ENCODE measurements at places on chromosomes 2 and 18.

DNA sequence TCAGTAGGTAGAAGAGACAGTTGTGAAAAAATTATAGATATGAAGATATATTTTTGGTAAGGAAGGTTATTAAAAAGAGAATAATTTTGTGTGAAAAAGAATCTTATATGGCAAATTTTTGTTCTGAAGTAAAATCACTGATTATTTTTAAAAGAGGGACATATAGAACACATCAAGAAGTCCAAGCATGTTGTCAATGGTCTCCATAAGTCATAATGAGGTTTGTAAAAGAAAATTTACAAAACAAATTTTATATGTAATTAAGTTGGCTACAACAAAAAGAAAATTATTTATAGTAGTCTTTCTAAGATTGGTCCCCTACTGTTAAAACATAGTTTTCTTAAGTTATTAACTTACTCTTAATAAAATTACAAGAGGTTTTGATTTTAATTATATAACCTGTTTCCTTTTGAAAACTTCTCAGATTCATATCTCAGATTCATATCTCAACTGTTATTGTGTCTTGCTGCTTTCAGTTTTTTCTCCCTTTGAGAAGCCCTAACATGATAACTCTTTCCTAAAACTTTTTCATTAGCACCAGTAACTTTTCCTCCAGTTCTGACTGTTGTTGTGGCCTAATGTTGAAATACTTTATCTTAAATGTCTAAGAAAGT lies 81.2 kb downstream of the SH3YL1 start:
- DNase-seq: no peak
- H3K4me3 ChIP-seq: no peak overlapping the region
- H3K36me3 ChIP-seq: no peaks in the 10 kb centered on the region
- no peak overlapping the region for H3K27ac ChIP-seq
- no peaks in the 10 kb centered on the region for H3K4me1 ChIP-seq

DNA sequence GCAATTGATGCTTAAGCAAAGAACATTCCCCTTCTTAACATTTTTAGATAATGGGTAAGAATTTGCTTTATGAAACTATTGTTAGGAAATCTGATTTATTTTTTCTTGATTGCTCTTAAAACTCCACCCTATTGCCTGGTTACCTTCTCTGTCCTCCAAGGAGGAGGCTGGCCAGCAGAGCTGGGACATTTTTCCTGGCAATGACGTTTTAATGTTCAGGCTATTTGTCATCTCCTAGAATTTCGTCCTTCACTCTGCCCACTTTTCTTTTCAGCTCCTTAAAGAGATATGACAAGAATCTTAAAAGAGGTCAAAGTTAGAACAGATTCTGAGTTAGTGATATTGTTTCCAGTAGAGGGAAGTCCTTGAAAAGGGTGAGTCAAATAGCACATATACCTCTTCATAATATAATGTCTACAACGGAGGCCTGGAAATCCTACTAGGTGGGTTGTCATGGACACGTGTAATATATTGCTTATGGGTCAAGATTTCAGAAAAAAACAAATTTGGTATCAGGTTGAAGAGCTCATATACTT lies 141.0 kb downstream of the CMPK2 start:
- H3K27me3 ChIP-seq: no peaks in the 10 kb centered on the region
- H3K4me1 ChIP-seq: no peaks in the 10 kb centered on the region
- no peak overlapping the region for H3K4me3 ChIP-seq

DNA sequence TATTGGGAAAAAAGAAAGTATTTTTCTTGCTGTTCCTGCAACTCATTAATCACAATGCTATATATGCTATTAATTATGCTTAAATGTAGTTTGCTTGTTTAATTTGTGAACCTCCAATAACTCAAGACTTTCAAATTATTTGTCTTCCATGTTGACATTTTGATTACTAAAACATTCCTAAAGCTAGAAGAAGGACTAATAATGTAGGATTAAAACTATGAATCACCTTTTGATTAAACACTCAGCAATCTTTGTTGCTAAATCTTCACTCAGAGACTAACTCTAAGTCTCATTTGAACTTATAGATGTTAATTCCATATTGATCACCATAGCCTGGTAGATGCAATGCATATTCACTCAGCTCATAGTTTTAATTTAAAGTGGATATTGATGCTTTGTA lies 524.6 kb upstream of the ZEB2 start:
- no peak overlapping the region for H3K4me3 ChIP-seq
- no peak overlapping the region for H3K27ac ChIP-seq
- no peaks in the 10 kb centered on the region for H3K27me3 ChIP-seq
- no peaks in the 10 kb centered on the region for H3K4me1 ChIP-seq
- no peak for DNase-seq

GRCh38 chr2:224556381-224556780 lies 28.8 kb downstream of the CUL3 start:
- H3K4me3 ChIP-seq: no peak overlapping the region
- H3K27me3 ChIP-seq: no peaks in the 10 kb centered on the region
- no peak for DNase-seq
- H3K4me1 ChIP-seq: no peaks in the 10 kb centered on the region
- H3K36me3 ChIP-seq: peaks cover 23% of the 10 kb centered on the region

- no peaks in the 10 kb centered on the region for H3K36me3 ChIP-seq
- H3K27me3 ChIP-seq: no peaks in the 10 kb centered on the region
- H3K27ac ChIP-seq: no peak overlapping the region
- H3K4me1 ChIP-seq: peaks cover 2% of the 10 kb centered on the region
- no peak overlapping the region for H3K4me3 ChIP-seq
Observed at GRCh38 chr2:62014102-62014501, 108.6 kb downstream of the COMMD1 start.

DNA sequence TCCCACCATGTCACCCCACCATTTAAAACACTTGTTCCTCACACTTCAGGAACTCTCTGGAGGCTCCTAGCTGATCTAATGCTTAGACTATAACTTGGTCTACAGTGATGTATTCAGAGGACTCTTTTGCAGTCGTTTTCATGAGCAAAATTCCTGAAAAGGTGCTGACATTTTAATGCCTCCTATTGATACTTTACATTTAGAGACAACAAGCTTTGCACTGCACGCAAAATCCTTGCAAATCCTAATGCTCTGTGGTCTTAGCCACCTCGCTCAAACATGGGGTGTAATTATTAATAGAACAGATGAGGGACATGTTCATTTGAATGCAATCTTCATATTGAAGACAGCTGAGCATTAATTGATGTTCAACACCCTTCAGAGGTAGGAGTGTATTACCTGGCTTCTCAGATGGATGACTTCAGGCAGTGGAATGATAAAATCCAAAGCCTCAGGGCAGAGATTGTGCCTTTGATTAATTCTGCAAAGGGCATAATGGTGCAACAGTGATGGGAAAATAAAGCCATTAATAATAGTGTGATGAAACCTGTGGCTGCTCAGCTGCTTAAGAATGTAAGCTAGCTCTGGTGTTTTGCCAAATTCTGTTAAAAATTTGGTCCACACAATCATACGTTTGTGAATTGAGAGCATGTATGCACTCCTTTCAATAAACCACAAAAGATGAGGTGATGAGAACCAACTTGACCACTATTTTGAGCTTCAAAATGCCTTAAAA lies 5.4 kb downstream of the CTAGE1 start:
- no peaks in the 10 kb centered on the region for H3K4me1 ChIP-seq
- H3K27ac ChIP-seq: no peak overlapping the region
- DNase-seq: no peak
- H3K36me3 ChIP-seq: no peaks in the 10 kb centered on the region
- H3K4me3 ChIP-seq: no peak overlapping the region

DNA sequence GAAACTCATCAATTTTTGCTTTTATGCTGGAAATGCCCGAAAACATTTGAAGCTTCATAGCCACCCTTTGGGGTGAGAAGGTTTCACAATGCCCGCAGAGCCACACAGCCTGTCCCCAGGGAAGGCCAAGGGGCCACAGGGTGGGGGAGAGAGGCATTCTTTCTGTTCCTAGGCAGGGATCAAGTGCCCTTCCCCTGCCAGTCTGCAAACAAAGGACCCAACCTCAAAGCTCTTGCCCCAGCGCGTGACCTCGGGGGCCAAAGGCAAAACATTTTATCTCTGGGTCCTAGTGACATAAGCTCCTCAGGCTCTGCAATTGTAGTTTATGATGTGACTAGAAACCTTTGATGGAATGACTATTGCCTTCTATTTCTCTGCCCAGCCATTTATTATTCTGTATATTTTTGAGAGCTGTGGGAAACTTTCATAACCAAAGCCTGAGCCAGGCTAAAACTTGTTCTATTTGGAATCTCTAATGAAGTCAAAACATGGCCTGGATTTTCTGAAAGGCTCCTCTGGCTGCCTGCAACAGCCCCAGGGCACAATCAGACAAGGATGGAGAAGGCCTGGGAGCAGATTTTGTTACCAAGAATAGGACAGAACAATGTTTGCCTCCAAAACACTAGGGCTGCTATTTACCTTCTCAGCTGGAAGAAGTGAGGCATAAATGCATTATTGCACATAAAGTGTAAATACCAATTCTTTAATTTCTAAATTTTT lies 137.2 kb upstream of the KCTD1 start:
- DNase-seq: no peak
- H3K27me3 ChIP-seq: no peaks in the 10 kb centered on the region
- no peaks in the 10 kb centered on the region for H3K36me3 ChIP-seq
- H3K4me3 ChIP-seq: no peak overlapping the region

GRCh38 chr2:126879348-126880298 lies 19.1 kb upstream of the TEX51 start:
- DNase-seq: no peak
- H3K36me3 ChIP-seq: no peaks in the 10 kb centered on the region
- no peak overlapping the region for H3K4me3 ChIP-seq
- no peaks in the 10 kb centered on the region for H3K27me3 ChIP-seq
- H3K4me1 ChIP-seq: no peaks in the 10 kb centered on the region

DNA sequence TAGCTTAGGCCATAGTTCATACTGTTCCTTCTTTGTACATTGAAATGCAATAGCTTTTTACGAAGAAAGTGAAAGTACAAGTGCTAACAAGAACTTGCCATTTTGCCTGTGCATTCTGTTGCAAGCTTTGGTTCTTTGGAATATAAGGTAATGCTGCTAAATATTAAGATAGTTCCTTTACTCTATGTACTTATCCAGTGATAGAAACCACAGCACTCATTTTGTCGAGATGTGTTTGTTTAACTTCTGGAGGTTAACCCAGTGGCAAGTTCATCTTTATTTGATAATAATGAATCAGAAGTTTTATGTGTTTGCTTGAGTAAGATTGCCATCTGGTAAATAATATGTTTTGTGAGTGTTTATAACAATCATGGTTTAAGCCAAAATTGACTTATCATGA lies 373.1 kb upstream of the FANCL start:
- H3K4me1 ChIP-seq: no peaks in the 10 kb centered on the region
- DNase-seq: no peak
- H3K4me3 ChIP-seq: no peak overlapping the region
- H3K27me3 ChIP-seq: no peaks in the 10 kb centered on the region

- peak overlapping the region; percentile 10 for H3K27ac ChIP-seq
- DNase-seq: peak; percentile 81
- peak overlapping the region; percentile 83 for H3K4me3 ChIP-seq
- H3K4me1 ChIP-seq: no peaks in the 10 kb centered on the region
- H3K27me3 ChIP-seq: peaks cover 20% of the 10 kb centered on the region
Observed at GRCh38 chr2:64228126-64228678, 84.0 kb upstream of the PELI1 start.

DNA sequence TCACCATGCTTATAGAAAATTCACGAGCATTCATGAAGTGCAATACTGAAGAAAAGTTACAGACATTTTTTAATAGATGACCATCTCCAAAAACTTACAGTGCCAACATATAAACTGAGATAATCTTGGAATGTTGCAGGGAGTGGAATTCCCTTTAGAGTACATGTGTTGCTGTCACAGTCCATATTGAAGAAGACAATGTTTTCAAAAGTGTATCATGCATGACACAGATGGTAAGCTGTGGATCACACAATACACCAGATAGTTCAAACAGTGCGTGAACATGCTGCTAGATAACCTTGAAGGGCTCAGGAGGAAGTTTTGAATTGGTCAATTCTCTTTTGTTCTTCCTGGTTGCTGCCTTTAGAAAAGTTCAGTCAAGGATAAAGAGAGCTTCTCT lies 1644.3 kb upstream of the NXPH2 start:
- no peaks in the 10 kb centered on the region for H3K36me3 ChIP-seq
- DNase-seq: no peak
- no peak overlapping the region for H3K27ac ChIP-seq
- no peaks in the 10 kb centered on the region for H3K4me1 ChIP-seq
- no peak overlapping the region for H3K4me3 ChIP-seq
- H3K27me3 ChIP-seq: no peaks in the 10 kb centered on the region

- no peak for DNase-seq
- H3K27me3 ChIP-seq: no peaks in the 10 kb centered on the region
- H3K4me3 ChIP-seq: peak overlapping the region; percentile 64
- peaks cover 20% of the 10 kb centered on the region for H3K36me3 ChIP-seq
- H3K27ac ChIP-seq: no peak overlapping the region
- peaks cover 31% of the 10 kb centered on the region for H3K4me1 ChIP-seq
Observed at GRCh38 chr2:241509155-241509784, 886 bp upstream of the STK25 start.

DNA sequence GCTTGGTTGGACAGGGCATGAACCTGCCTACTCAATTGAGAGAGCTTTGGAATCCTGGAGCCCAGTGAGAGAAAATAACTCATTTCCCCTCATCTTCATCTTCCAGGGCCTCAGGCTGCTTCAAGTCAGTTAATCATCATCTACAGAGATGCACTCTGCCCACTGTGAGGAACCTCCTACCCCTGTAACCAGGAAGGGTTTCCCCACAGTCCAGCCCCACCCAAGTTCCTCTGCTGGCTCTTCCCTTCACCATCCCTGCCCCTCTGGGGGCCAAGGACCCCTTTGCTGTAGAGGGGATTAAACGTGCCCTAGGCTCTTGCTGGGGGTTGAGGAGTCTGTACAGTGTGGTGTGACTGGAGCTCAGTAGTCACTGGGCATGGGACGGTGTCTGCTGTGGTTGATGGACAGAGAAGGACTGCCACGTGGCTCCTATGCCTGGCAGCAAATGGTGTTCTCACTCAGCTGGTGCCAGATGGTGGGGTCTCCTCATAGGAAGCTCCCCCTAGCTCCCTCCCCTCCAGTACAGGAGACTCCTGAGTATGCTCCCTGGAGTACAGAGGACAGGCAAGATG lies 29.5 kb upstream of the LGALSL start:
- no peak for DNase-seq
- H3K27ac ChIP-seq: no peak overlapping the region
- H3K27me3 ChIP-seq: no peaks in the 10 kb centered on the region
- no peak overlapping the region for H3K4me3 ChIP-seq
- H3K36me3 ChIP-seq: no peaks in the 10 kb centered on the region
- no peaks in the 10 kb centered on the region for H3K4me1 ChIP-seq

- DNase-seq: no peak
- H3K4me1 ChIP-seq: no peaks in the 10 kb centered on the region
Observed at GRCh38 chr2:62089658-62090057, 106.3 kb upstream of the B3GNT2 start.

DNA sequence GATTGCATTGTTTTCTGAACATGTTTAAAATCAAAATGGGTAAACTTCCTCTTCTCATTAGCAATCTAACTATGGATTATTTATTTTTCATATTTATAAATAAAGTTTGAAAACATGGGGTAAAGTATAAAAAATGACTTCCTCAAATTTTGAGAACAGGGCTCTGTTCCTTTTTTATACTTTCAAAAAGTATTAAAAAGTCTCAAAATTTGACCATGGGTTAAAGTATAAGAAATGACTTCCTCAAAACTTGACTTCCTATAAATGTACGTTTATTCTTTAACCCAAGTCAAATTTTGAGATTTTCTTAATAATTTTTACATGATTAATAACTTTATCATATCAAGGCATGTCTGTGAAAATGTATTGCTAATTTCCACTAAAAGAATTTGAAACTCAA lies 512.4 kb downstream of the GALR1 start:
- H3K4me1 ChIP-seq: peaks cover 2% of the 10 kb centered on the region
- DNase-seq: no peak
- H3K27me3 ChIP-seq: peaks cover 9% of the 10 kb centered on the region
- H3K4me3 ChIP-seq: no peak overlapping the region
- H3K27ac ChIP-seq: no peak overlapping the region

Data from mesenchymal stem cell (in vitro differentiated cells and primary cell).